Activated CD4-positive, CD25-positive, alpha-beta regulatory T cell treated with anti-CD3 and anti-CD28 coated beads, Interleukin-2, amount 50 U/mL, for 16 hours (primary cell): ENCODE measurements at places on chromosomes 3 and 15.

DNA sequence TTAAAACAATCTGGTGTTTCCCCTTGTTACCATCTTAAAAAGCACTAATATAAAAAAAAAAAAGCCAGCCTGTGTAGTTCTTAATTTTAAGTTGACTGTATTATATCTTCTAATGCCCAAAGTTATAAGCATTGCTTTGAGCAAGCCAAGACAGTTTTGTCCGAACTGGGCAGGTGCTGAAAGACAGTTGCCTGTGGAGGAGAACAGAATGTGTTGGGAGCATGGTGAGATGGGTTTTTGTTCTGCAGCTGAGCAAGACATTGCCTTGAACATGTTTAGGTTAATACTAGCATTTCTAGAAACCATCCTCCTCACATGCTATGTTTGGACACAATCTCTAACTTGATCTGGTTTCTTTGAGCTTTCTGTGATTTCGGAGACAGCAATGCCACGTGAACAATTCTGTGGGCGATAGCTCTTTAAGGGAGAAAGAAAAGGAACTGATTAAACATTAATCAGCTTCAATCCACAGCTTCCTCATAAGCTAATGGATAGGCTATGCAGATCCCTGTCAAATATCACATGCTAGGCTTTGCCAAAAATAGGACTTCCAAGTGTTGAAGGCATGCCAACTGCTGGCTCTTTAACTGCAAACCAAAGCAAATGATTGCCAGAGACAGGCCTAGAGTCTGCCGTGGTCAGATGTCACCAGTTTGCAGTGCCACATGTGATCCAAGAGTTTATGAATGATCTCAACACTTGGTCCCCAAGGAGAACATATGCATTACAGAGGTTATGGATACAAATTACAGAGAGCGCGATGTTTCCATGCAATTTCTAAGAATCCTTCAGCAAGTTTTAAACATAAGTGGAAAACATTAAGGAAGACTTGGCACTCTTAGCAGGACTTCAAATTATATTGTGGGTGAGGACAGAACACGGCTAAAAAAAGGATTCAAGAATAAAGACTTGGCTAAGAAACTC, 428.1 kb downstream of the ROBO2 start:
- DNase-seq, result no peak

DNA sequence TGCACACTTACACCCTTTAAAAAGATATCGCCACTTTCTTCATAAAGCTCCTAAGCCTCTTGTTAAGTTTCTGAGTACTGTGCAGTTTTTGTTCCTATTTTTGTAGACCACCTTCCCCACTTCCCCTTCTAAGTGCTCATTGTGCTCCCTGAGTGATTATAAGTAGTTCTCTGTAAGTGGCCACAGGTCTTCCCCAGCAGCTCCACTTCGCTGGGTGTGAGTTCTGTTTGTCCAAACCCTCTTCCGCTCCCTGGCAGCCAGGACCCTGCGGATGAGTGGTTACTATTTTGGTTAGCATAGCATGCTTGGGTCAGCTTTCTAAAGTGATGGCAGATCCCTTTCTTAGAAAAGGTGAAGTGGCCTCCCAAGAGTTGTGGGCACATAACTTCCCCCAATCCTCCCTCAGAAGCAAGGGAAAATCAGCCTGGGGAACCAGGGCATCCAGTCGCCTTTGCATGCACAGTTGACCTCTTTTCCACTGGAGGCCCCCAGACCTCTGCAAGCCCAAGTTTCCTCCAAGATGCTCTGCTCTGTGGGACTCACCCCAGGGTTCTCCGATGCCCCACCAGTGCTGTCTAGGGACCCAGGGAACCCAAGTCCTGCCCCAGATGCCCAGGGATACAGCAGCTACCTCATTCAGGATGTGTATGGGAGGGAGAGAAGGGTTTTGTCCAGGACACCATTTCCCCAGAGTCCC, 69.6 kb downstream of the ATP10A start:
- DNase-seq, result no peak

DNA sequence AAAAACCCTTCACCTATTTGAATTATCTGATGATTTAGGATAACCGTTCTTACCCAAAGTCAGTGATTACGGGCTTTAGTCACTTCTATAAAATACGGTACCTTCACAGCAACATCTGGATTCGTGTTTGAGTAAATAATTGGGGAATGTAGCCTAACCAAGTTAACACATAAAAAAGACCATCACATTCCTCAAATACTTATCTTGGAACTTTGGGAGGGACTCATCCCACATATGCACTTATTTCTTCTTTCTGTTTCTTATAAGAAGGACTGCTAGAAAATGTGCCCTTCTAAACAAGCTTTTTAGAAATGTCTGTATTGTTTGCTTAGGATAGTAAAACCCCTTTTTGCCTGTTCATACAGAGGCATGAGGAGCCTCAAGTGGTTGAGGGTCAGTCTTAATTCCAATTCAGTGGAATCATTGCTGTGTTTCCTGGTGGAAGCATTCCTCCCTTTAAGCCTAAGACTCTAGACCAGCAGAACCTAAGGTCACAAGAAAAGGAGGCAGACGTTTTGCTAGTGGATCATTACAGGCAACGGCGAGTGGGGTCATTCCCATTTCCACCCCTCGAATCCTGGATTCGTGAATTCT, 67.5 kb downstream of the TMEM44 start:
- DNase-seq, result no peak

DNA sequence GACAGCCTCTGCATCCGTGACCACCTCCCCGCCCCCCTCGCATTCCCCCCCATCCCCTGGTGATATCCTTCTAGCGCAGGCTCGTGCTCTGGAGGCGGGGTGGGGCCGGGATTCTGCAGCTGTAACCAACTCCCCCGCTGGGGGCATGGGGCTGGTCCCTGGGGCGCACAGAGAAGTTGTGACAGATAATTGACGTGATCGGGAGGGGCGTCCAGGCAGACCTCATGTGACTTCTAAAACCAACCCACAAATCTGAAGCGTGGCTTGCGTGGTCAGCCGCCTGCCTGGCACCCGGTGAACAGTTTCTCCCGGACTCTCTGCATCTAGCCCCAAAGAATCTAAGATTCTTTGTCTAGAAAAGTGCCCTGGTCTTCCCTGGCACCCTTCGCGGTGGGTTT, 100.6 kb upstream of the IGF1R start:
- DNase-seq, result no peak

GRCh38 chr3:184395320-184395660, 15.4 kb downstream of the CHRD start:
- DNase-seq, result no peak

- DNase-seq, result no peak
Observed at GRCh38 chr15:74259292-74259648, 23.1 kb downstream of the CCDC33 start.

GRCh38 chr3:122390665-122391064, 6.7 kb downstream of the FAM162A start:
- DNase-seq, result no peak

- no peak for DNase-seq
Observed at GRCh38 chr3:195095704-195096036, 175.3 kb downstream of the XXYLT1 start.

DNA sequence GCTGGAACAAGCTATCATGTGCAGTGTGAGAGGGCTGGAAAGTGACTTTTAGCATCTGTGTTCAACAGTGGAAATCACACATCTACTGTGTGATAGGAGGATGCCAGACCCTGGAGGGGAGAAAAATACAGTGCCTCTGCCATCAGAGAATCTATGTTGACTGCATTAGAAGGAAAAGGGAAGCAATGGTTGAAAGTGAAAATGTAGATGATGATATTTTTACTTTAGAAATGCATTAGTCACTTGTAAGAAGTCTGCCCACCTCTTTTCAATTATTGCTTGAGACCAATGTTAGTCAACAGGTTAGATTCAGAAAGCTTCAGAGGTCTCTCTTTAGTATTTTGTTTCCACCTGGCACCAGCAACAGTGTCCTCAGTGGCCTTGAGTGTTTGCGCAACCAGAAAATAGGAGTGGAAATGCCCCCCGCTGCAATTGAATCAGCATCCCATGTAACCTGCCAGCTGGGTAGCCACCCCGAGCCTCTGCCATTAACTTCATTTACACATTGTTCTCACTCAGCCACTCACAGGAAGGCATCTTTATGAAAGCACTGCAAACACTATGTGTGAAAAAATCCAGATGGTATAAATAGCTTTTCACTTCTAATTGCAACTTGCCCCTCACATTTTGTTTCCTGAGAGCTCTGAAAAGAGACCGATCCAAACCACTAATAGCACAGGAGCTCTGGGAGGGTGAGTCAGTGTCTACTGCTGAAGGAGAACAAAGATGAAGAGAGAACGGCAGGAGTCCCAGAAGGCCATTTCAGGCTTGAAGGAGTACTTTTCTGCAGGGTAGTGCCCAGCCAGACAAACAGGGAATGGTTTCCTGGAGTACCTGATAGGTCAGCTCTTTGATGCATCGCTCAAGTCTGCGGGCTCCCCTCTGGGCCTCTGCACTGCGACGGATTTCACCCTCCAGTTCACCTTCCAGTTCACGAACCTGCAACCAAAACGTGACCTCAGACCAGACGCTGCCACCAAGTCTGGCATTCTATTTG, 92.1 kb downstream of the HHLA2 start:
- DNase-seq, result no peak
